ENCODE measurements at places on chromosomes 2 and 18.
A peak's percentile ranks its signal among the peaks of the same experiment; 100 is the strongest.

GRCh38 chr2:1744446-1745170 lies at the start of gene PXDN:
PXDN (minus strand) TSS chr2:1744515; CDS start chr2:1744455, 60 bp downstream.
- peak within 1 kb of the TSS; percentile 46 for H3K4me3 ChIP-seq
- no peaks in the 10 kb centered on the region for H3K4me1 ChIP-seq
- peak; percentile 49 for DNase-seq
- peak within 1 kb of the TSS; percentile 63 for H3K27ac ChIP-seq
- no peaks in the 10 kb centered on the region for H3K36me3 ChIP-seq
- H3K27me3 ChIP-seq, result no peaks in the 10 kb centered on the region

DNA sequence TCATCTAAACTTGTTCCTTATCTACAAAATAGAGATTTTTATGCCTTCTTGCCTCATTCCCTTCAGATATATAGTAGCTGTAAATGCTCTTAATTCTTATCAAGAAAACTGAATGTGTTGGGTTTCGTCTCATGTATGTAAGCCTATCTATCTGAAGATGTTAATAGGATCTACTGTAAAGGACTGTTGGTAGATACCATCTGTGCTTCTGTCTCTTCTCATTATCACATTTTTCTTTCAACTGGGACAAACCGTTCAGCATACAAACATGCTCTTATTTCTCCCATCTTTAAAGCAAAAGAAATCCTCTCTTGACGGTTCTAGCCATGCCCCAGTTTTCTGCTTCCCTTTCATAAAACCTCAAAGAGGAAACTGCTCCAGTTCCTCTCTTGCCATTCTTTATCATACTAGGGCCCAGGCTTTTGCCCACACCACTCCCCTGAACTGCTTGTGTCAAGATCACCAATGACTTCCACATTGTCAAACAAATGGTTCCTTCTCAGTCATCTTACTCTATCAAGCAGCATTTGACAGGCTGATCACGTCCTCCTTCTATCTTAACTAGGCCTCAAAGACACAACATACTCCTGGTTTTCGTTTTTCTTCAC lies 88.7 kb downstream of the ARHGEF33 start:
- DNase-seq, result no peak
- H3K27ac ChIP-seq, result no peak overlapping the region
- H3K4me3 ChIP-seq, result no peak overlapping the region
- no peaks in the 10 kb centered on the region for H3K4me1 ChIP-seq
- no peaks in the 10 kb centered on the region for H3K36me3 ChIP-seq
- no peaks in the 10 kb centered on the region for H3K27me3 ChIP-seq

GRCh38 chr2:201977651-201978050 lies 56.0 kb upstream of the FZD7 start:
- H3K27me3 ChIP-seq, result no peaks in the 10 kb centered on the region
- H3K4me1 ChIP-seq, result no peaks in the 10 kb centered on the region
- H3K27ac ChIP-seq, result no peak overlapping the region
- DNase-seq, result no peak
- H3K36me3 ChIP-seq, result no peaks in the 10 kb centered on the region

DNA sequence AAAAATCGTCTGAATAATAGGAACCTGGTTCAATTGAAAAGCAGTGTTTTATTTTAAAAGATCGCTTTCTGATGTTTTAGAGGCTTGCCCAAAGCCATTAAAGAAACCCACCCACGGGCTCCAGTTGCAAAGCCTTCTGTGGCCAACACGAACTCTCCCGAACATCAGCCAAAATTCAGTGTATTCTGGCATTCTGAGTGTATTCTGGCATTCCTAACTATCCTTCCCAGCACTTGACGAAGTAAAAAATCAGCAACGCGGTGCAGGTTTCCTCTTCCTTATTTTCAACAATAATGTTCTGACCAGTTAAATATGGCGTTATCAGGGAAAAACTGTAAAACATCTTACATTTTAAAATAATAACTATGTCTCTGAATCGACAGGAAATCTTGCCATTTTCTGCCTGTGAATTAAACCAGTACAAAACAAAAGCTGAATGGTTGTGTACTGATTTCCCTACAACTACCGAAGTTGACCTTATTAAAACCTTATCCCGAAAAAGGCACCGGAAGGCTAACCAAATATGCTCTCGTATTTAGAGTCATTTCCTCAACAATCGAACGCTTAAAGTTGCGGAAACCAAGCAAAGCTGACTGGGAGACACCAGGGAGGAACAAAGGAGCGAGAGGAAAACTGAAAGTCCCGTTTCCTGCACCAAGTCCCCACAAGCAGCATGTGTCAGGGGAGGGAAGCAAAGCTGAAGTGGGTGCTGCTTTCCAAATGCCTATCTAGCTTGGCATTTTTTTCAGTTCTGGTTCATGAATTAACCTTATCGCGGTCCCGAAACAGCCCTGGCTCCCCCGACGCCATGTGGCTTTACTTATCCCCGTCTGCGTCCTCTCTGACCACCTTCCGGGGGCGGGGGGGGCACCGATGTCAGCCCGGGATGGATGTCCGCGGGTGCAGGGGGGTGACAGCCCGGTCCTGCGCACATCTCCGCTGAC lies 44.3 kb downstream of the ZNF516 start:
- no peaks in the 10 kb centered on the region for H3K36me3 ChIP-seq
- H3K27me3 ChIP-seq, result no peaks in the 10 kb centered on the region
- H3K4me1 ChIP-seq, result peaks cover 20% of the 10 kb centered on the region
- peak overlapping the region; percentile 69 for H3K27ac ChIP-seq
- H3K4me3 ChIP-seq, result peak overlapping the region; percentile 56

- H3K4me3 ChIP-seq, result no peak overlapping the region
- H3K36me3 ChIP-seq, result no peaks in the 10 kb centered on the region
- H3K4me1 ChIP-seq, result no peaks in the 10 kb centered on the region
- H3K27me3 ChIP-seq, result no peaks in the 10 kb centered on the region
- H3K27ac ChIP-seq, result no peak overlapping the region
- DNase-seq, result no peak
Observed at GRCh38 chr2:196131949-196132925, 39.1 kb downstream of the STK17B start.

Measured in right lobe of liver (tissue), 6 donors.